ENCODE measurements at places on chromosomes 1 and 21.

DNA sequence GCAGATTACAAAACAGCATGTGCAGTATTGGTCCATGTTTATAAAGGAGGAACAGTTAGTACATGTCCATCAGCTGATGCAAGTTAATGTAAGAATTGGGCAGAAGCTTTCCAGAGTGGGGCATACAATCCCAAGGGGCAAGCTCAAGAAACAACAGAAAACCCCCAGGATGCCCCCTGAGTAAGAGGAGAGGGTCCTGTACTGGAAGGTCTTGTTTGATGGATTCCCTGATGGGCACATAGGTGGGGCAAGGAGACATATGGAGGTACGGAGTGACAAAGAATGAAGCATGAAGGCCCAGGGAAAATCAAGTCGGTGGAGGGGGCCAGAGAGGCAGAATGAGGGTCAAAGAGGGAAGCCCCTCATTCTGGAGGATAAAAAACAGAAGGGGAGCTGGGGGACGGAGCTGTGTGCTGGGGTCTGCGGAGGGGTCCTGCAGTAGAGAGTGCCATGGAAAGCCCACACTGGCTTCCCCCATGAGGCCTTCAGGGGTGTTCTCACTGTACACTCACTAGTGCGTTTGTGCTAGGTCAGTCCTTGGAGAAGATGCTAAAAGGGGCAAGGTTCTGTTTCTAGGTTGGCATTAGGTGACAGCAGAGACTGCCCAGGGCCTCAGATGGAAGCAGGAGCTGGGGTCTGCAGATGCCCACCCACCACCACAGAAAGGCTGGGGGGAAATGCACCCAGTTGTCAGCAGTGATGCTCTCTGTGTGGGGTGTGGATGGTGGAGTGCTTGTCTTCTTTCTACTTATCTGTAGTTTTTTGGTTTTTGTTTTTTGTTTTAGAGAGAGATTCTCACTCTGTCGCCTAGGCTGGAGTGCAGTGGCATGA is 12.5 kb upstream of the MATN1 start:
- no peak for DNase-seq

DNA sequence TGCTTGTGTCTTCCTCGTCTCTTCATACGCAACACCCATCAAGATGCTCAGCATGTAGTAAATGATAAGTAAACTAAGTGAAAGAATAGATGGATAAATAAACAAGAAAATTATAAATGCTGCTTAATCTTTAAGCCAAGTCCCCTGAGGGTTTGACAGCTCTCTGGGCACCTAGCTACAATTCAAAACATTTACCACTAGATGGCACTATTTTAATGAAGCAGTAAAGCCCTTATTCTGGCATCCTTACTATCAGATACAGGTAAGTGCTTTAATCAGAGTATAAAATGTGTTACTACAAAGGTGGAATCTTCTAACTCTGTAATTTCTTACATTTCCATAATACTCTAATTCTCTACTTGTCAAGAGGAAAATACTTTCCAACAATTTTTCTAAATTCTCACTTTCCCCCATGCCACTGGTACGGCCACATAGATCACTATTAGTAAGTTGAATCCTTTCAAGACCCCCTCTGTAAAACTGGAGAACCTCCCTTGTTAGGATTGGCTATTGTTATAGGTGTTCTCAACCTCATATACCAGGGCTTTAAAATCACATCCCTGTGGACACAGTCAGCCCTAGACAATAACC is 137.8 kb downstream of the BARHL2 start:
- DNase-seq, result no peak

DNA sequence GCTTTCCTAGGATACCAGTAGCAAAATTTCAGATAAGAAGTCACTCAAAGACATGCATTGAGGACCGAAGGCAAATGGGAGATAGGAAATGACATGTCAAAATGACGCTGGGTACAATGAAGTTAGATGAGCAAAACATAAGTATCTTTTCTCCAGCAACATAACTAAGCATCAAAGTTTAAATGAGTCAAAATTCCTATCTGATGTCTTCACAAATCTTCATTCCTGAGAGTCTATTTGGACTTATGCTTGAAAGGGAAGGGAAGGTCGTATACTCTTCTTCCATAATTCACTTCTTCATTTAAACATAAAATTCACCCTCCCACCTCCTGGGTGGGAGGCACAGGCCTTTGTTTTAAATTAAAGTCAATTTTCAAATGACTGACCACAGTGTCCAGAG is 4.1 kb upstream of the TMEM81 start:
- DNase-seq, result no peak

- DNase-seq, result no peak
These were observed 415.4 kb downstream of the TTLL7 start for GRCh38 chr1:83583351-83584014.

DNA sequence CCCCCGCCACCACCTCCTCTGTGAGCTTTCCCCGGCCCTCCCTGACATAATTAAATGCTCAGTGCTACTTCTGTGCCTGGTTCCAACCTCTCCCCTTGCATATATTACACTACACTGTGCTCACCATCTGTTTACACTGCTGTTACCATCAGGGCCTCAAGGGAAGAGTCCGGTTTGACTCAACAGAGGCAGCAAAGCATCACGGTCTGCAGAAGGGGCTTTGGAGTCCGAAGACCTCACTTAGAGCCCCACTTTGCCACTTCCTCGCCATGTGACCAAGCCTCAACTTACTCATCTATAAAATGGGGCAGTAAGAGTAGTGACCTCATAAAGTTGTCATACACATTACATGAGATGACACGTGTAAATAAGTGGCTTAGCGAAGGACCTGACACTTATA is 27.4 kb downstream of the KCNN3 start:
- no peak for DNase-seq

DNA sequence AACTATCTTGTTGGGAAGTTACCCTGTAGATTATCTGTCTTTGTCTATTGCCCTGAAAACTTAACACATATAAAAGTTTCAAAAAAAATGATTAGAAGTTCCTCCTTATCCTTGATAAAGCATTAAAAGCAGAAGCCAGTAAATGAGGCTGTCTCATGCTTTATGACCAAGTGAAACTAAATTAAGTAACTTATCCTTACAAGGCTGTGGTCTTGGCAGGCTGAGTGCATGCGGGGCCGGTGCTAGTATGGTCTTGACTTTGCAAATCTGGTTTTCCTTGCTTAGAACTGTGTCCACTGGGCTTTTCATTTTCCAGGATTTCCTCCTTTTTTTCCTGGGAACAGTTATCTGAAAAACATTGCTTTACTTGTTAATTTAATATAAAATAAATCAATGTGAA is 43.1 kb downstream of the PCNX2 start:
- no peak for DNase-seq

- DNase-seq, result no peak
These were observed 178.4 kb upstream of the EDN2 start for GRCh38 chr1:41662765-41663437.

DNA sequence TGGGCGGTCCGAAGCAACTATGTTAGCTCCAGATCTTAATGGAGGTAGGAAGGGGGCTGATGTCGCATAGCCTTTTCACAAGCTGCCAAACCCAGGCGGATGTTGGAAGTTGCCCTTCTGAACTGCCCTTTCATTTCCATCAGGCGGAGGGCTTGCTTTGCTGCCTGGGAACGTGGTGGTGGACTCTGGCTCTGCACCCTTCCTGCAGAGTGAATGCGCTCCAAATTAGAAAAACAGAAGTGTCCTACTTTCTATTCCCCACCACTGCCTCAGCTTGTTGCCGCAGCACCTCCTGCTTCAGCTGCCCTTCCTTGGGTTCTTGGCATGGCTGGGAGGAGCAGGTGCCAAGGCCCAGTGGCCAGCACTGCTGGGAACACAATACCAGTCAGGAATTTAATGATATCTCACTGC is 60.6 kb downstream of the AK4 start:
- DNase-seq, result no peak

- no peak for DNase-seq
These were observed 38.6 kb upstream of the IL12RB2 start for GRCh38 chr1:67269061-67269460.

GRCh38 chr1:35706846-35707600 is 11.7 kb downstream of the C1orf216 start:
- DNase-seq, result no peak

- no peak for DNase-seq
These were observed 133.7 kb downstream of the APP start for GRCh38 chr21:26036916-26037315.

- no peak for DNase-seq
These were observed 288.0 kb upstream of the KAZN start for GRCh38 chr1:14310476-14310875.

- no peak for DNase-seq
These were observed 1.4 kb upstream of the IRF2BP2 start for GRCh38 chr1:234611225-234611846.

DNA sequence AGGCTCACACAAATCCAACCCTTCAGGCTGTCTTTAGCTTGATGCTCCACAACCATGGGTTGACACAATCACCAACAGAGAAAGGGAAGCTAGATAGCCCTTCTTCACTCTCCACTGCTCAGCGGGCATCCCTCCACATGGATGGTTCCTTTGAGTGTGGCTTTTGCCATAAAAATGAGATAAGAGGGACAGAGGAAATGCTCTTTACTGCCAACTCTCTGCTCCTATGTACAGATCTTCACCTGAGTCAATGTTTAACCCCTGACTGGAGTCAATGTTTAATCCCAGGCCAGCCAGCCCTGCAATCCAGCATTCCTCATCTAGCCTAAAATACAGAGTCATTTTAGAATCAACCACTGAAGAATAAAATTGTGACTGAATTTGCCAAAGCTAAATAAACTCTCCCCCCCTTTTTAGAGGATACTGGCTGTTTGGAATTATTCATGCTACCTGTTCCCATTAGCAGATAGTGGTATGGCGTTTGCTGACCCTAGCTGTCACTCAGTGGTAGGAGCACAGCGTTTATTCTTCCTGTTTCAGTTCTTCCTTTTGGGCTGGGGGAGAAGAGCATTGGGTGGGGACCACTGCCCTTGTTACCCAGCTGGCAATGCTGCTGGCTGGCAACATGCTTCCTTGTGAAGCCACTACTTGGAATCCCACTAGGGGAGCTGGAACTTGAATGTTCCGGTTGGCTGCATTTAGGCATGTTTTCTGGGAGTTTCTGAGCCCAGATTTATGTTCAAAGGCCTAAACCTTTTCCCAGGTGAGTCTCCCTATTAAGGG is 5.2 kb upstream of the PIGR start:
- no peak for DNase-seq

DNA sequence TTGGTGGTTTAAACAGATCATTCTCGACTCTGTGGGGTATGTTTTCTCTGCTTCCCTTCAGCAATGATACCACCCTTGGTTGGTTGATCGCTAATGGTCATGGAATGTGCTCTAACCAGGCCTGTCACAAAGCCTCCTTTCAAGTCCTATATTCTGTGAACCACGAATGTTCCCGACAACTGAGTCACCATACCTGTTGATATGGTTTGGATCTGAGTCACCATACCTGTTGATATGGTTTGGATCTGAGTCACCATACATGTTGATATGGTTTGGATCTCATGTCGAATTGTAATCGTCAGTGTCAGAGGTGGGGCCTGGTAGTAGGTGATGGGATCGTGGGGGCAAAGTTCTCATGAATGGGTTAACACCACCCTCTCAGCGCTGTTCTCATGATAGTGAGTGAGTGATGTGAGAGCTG is 10.2 kb upstream of the CAMK2N1 start:
- DNase-seq, result no peak

DNA sequence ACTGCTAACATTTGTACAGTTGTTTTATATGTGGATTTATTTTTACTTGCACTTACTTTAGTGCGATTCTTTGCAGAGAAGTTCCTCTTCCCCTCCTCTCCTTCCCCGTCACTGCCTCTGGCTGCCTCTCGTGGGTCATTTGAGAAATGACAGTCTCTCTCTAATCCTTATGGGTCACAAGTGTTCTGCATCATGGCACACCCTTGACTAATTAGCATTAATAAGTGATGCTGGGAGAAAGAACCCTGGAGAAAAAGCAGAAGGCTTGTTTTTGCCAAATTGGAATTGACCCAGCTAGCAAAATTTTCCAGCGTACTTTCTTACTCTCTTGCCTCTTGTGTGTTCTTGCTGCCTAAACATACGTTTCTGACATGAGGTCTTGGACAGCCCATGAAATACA is 301.2 kb downstream of the DUSP10 start:
- DNase-seq, result no peak

DNA sequence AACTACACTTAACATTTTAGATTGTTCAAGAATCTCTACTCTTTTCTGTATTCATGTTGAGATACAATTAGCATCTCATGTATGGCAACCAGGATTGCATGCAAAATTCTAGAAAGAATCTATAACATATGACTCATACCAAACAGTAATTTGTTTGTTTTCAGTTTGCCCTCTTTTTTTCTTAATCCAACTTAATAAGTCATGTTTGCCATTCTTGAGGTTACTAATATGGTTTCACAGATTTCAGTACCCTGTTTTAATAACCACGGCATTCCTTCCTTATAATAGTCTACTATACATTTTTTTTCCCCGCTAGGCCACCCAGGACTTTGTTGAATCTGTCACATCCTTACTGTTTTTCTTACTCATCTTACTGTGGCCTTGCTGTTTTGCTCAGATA is 140.8 kb downstream of the FMN2 start:
- DNase-seq, result no peak

- no peak for DNase-seq
These were observed 7.3 kb upstream of the UAP1 start for GRCh38 chr1:162554258-162554657.

DNA sequence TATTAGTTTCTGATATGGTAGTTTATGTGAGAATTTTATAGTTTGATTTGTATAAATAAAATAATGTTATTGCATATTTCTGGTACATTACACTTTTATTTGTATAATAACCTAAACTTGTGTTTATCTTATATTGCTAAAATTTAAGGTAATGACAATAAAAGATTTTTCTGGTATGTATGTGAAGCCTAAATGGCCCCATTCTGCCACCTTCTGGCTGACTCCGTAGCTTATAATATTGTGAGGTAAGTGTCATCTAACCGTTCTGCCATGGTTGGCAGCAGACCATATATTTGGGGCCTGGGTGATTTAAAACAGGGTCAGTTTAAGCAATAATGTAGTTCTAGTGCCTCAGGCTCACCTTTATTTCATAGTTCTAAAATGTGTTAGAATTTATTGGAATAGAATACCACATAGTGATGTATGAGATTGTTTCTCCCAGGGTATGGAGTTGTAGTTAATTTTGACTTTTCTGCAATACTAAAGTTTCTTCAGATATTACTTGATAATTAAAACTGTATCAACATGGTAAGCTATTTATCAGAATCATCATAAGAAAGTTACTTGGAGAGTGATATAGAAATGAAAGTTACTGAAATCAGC is 21.2 kb upstream of the PRKACB start:
- peak; percentile 31 for DNase-seq

Data from stimulated activated CD8-positive, alpha-beta memory T cell treated with anti-CD3 and anti-CD28 coated beads, Interleukin-4, amount 100 ng/mL, for 1 hour (primary cell).